ENCODE measurements at places on chromosomes 7 and 10.

DNA sequence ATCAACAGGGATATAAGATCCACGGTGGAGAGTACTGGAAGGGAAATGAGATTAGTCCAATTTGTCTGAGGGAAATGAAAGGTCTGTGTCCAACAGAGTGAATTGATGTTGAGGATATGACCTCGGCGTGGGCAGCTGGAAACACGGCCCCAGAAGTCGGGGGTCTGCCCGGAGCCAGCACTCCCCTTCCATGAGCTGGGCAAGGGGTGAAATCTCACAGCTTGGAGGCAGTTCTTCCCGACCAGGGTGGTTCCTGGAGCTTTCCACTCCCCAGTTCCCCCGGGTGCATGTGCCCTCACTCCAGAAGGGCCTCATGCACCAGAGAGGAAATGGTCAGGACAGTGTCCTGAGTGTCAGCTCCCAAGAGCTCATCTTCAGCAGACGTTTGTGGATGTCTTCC lies 264.7 kb upstream of the PPP2R2D start:
- ATAC-seq = no peak

GRCh38 chr10:37476285-37476684 lies 350.9 kb downstream of the ANKRD30A start:
- ATAC-seq = no peak

DNA sequence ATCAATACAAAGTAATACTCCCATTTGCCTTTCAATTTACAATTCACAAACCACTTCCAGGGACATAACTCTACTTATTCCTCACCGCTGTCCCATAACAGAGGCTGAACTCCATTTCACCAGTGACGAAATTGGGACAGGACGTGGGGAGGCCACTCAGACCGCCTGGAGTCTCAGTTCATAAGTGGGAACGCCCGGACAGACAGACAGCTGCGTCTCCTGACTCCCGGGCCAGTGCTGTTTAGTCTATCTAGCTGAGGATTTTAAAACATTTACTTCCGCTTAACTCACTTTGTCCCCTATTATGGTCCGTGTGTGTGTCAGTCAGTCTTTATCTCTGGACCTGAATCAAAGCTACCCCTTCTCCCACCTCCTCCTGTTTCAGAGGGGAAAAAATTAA lies 67.4 kb upstream of the ZNF438 start:
- ATAC-seq = no peak

- no peak for ATAC-seq
Observed at GRCh38 chr7:149716932-149717307, 56.5 kb downstream of the ZNF467 start.

GRCh38 chr7:99359465-99360154 lies 14.9 kb upstream of the ARPC1B start:
- ATAC-seq = no peak

GRCh38 chr7:81462672-81463071 lies 307.2 kb downstream of the HGF start:
- no peak for ATAC-seq

DNA sequence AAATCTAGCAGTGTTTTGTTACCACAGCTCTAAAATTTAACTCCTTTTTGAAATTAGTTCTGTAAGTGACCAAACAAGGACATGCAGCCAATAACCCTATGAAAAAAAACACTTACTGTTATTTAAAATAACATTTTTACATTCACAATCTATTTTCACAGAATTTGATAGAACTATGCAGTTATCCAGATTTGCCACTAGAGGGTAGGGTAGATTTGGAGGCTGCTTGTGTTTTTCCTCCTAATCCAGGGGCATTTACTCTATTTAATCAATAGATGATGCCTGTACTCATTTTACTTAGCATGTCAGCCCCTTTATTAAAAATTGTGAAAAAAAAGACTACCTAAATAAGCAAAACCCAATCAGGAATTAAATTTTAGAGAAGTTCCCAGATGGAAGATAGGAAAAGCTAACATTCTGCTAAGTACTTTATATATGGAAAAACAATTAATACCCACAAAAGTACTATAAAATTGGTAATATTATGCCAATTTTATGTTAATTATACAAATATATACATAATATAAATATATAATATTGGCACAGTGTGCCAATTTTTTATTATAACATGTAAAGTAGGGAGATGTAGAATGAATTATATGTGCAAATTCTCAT lies 18.1 kb upstream of the LIPK start:
- no peak for ATAC-seq

- ATAC-seq = no peak
Observed at GRCh38 chr10:121087688-121088087, 236.5 kb downstream of the WDR11 start.

- no peak for ATAC-seq
Observed at GRCh38 chr10:128526791-128527375, 400.7 kb upstream of the MKI67 start.

DNA sequence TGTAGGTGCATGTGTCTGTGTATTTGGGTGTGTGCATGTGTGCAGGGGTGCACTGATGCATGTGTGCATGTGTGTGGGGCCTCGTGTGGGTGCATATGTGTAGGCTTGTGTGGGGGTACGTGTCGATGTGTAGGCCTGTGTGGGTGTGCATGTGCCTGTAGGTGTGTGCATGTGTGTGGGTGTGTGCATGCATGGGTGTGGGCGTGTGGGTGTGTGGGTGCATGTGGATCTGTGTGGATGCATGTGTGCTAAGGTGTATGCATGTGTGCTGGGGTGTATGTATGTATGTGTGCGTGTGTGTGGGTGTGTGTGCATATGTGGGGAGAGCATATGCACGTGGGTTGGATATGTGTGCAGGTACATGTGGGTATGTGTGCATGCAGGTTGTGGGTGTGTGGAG lies 73.2 kb downstream of the NKX6-2 start:
- no peak for ATAC-seq

GRCh38 chr10:80602881-80603280 lies 65.2 kb downstream of the SH2D4B start:
- ATAC-seq = no peak

- ATAC-seq = no peak
Observed at GRCh38 chr10:111113961-111114757, 37.3 kb downstream of the ADRA2A start.

DNA sequence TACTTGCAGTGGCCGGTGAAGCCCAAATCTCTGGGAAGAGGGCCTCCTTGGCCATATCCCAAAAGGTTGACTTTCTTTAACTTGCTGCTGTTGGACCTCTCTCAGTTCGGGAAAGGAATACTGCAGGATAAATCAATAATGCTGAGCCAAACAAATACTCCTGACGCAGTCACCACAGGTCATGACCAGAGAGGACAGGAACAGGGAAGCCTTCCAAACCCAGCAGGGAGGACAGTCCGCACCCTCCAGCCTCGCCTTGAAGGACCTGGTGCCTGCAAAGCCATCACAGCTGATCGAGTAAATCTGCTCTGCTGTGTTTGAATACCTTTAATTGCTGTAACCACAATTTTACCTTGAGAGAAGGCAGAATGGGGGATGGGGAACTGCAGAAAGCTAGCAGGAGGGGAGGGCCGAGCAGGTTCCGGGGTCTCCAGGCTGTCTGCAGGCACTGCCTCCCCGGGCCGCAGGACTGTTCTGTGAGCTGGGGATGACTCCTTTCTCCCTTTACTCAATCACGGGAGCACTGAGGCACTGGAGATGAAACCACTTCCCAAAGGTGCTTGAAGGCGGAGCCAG lies 20.8 kb upstream of the INSIG1 start:
- ATAC-seq = no peak

DNA sequence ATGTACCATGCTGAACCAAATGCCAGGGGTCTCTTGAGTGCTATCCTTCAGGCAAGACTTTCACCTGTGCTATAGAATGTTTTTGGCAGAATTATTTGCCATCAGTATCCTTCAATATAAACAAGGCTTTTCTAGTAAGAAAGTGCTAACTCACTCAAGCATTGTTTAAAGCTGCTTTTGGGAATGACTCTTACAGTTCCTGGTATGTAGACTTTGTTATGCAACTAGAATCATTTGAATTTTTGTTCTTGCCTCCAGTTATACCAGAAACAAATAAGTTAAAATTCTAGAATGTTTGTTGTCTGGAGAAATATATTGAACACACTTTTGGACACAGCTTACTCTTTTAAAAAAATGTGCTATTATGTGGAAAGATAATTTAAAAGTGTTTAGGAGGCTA lies 39.5 kb upstream of the RTKN2 start:
- no peak for ATAC-seq

- ATAC-seq = no peak
Observed at GRCh38 chr10:131978366-131978765, 3.4 kb downstream of the BNIP3 start.

GRCh38 chr7:43625453-43625852 lies 42.5 kb downstream of the STK17A start:
- no peak for ATAC-seq

DNA sequence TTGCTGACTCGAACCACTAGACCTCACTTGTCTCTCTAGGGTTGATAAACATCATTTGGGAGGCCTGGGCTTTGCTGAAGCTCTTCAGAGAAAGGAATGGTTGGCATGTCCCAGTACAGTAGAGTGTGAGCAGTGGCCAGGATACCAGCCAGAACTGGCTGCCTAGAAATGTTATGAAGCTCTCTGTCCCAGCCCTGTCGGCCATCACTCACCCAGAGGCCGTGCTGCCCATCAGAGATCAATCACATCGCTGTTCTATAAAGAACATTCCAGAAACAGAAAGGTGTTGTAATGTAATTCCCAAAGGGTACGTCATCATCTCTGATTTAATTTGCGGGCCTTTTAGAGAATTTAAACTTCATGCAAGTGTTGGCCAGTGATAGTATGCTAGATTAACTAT lies 111.5 kb downstream of the PRPF18 start:
- no peak for ATAC-seq

GRCh38 chr10:98572594-98572993 lies 125.9 kb upstream of the HPS1 start:
- no peak for ATAC-seq

GRCh38 chr10:58275908-58276307 lies 6.9 kb downstream of the CISD1 start:
- ATAC-seq = no peak

All from gastroesophageal sphincter (tissue), 4 donors.